GM12891 (cell line): ENCODE measurements at places on chromosomes 4 and X.

DNA sequence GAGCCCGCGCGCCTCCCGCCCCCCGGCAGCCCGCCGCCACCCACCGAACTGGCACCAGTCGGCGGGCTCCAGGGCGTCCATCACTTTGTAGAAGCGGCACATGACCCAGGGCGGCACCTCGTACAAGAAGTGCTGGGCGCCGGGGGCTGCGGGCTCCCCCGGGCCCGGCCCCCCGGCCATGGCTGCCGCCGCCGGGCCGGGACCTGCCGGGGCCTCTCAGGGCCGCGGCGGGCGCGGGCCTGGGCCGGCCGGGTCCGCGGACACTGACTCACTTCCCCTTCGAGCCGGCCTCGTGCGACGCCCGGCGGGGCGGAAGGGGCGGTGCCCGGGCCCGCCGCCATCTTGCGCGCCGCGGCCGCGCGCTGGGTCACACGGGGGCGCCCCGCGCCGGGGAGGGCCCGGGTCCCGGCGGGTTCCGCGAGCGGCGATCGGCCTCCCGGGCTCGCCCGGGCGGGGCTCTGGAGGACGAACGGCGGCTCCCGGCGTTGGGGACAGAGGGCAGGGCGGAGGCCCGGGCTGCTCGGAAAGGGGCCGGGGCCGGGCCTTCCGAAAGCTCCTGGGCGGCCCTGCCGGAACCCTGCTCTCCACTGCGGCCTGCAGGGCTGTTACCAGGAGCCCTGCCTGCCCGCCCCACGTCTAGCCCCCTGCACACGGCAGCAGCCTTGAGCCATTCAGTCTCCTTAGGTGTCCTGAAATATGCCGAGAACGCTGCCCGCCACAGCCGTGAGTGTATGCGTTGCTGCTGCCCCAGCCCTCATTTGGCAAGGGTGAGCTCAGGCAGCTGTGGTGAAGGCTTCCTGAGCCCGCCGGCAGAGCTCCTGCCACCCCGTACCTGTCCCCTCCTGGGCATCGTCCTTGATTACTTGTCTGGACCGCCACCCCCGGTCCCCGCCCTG is at the start of gene IRAK1:
TSS of gene IRAK1 (minus strand) at position 270 of the 896 bp plus-strand sequence. CDS start at position 180, 90 bp downstream.
- peak; percentile 69 for DNase-seq

DNA sequence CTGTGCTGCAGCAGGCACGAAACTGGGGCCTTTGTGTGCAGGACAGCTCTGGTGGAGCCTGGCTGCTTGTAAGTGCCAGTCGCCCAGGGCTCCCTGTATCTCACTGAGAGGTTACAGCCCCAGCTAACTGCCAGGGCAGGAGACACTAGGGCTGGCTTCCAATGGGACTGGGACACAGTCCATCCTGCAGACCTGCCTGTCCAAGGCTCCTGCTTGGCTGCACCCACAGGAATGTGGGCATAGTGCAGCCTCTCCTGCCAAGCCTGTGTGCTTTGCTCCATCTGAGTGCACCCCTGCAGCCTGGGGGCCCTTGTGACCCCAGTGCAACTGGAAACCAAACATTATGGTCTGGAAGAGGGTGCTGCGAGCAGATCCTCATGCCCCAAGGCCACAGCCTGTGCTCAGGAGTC is 144.0 kb downstream of the ADAM29 start:
- no peak for DNase-seq

GRCh38 chr4:42638993-42639392 is 17.9 kb downstream of the ATP8A1 start:
- no peak for DNase-seq

- no peak for DNase-seq
Observed at GRCh38 chr4:162622664-162623063, 458.9 kb upstream of the FSTL5 start.

GRCh38 chrX:104427693-104428092 is 138.3 kb upstream of the IL1RAPL2 start:
- no peak for DNase-seq

DNA sequence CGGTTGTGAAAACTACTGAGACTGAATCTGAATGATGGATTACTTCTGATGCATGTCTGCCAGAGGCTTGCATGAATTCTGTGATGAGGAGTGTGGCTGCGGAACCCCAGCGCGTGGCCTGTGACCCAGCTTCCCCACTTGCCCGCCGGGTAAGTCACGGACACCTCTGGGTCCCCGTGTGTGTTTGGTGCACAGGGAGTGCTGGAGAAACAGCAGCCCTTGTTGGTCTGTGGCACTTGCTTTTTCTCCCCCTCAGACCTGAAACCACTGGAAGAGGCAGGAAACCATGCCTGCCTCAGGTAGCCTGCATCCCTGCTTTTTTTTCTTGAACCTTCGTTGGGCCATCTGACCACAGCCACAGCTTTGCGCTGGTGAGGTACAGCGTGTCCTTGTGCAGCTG is 51.9 kb upstream of the TADA2B start:
- DNase-seq, result no peak

DNA sequence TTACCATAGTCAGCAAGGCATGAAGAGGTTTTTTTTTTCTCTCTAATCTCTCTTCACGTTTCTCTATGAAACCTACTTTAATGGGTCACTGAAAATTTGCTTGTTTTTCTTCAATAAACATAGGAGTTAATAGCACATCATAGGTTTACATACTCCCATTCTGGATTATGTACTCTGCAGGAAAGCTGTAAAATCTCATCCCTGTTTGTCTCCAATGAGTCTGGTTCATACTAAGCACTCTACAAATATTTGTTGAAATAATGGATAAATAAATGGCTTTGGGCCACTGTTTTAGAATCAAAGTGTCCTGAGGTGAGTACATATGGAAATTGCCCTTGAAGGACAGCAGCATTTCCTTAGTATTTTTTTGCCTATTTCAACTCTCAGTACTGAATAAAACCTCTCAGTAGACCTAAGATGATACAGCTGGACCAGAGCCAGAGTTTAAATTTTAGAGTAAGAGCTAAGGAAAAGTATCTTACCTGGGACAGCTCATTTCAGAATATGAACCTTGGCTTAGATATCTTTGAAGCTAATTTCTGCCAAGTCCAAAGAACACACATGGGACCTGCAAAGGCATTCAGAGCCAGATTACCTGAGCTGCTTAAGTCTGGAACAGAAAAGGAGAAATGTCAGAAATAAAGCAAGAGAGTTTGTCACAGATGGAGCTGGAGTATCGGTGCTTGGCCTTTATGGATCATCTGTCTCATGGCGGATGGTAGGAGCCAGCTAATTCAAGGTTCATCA is 34.4 kb downstream of the PF4 start:
- DNase-seq, result no peak

GRCh38 chr4:20684852-20685763 is 15.2 kb upstream of the PACRGL start:
- no peak for DNase-seq

- DNase-seq, result no peak
Observed at GRCh38 chr4:3417448-3417847, 24.3 kb upstream of the HGFAC start.

GRCh38 chr4:16140879-16141249 is 57.0 kb upstream of the PROM1 start:
- DNase-seq, result no peak

DNA sequence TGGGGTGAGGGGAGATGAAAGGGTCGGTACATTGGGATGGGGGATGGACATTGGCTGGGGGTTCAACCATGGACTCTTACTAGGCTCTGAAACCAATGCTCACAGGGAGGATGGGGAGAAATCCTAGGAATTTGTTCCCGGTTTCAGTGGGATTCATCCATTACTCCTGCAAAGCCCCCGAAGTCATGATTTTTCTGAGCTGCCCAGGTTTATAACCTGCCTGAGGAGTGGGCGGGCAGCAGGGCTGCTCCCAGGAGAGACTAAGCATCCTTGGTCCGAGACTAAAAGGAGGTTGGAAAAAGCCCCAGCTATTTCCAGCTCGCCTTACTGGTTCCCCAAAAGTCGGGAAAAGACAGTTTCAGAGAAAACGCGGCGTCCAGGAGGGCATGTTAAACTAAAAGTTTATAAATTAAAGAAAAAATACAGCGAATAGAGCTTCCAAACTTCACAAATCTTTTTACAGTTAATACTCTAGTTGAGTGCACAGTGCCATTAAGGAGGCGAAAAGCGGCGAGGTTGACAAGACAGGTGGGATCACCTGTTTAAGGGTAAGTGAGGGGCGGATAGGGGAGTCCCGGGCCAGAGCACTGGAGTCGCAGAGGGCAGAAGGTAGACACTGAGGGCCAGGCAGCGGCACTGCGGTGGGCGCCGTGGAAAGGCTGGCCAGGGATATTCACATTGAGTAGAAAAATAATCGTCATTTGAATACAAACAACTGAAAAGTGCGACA is 3.7 kb downstream of the NKX3-2 start:
- DNase-seq, result no peak

GRCh38 chr4:155545456-155545855 is 121.2 kb upstream of the GUCY1A1 start:
- no peak for DNase-seq

GRCh38 chr4:85793233-85793585 is 318.3 kb downstream of the ARHGAP24 start:
- DNase-seq, result no peak

DNA sequence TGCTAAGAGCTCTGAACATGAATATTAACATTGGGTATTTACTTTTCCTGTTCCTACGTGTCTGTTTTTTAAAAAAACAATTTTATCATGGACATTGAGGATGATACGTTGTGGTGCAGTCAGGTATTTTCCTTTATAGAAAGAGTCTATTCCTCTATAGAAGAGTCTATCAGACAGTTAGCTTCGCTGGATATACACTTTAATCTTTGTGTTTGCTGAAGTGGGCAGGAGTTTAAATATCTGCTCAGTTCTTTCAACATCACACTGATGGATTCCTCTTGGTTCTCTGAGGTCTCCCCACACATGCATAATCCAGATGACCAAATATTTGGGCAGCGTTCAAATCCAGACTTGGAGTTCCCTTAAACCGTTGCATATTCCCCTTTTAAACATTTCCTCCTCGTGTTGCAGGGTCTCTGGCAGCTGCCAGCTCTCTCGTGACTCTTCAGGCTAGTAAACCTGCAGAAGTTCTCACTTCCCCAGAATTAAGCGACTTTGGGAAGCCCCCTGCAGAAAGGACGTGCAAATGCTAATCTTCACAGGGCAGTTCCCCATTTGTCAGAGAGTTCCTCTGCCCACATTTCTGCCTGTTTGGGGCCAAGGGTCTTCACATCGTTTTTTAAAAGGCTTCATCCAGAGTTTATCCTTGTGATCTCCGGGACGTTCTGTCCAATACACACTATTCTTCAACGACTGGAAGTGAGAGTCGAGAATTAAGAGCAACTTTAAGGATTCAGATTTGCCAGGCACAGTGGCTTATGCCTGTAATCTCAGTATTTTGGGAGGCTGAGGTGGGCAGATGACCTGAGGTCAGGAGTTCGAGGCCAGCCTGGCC is 20.5 kb upstream of the DHRSX start:
- no peak for DNase-seq

DNA sequence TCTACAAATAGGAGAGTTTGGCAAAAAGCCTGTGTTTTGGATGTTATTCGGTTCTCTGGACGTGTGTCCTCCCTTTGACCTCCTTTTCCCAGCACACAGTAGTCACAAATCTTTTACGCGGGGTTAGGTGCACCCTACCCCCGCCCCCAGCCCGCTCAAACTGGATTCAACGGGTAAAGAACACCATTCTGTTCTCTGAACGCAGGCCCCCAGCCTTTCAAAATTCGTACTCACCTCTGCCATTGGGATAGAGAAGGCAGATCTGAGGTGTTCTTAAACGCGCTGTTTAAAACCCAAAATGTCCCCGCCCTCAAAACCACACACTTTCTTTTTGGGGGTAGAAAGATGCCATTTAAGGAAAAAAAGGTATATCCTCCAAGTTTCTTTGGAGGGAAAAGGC is 2.7 kb downstream of the LEF1 start:
- DNase-seq, result no peak

DNA sequence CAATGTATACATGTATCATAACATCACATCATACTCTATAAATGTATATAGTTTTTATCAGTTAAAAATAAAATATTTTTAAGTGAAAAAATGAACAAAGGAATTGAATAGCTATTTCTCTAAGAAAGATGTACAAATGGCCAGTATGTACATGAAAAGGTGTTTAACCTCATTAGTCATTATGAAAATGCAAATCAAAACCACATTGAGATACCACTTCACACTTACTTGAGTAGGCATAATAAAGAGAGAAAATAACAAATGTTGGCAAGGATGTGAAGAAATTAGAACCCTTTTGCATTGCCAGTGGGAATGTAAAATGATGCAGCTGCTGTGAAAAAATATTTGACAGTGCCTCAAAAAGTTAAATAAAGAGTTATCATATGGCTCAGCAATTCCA is 95.5 kb downstream of the IRS4 start:
- DNase-seq, result no peak

DNA sequence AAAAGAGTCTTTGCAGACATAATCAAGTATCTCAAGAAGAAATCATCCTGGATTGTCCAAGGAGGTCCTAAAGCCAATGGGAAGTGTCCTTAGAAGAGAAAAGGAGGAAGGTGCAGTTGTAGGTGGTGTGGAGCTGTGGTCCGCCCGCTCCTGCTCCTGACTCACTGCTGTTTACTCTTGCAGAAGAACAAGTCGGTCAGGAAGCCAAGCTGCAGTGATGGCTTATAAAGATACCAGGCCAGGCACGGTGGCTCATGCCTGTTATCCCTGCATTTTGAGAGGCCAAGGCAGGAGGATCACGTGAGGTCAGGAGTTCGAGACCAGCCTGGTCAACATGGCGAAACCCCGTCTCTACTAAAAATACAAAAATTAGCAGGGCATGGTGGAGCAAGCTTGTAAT is 66.4 kb upstream of the ATP6AP2 start:
- no peak for DNase-seq

DNA sequence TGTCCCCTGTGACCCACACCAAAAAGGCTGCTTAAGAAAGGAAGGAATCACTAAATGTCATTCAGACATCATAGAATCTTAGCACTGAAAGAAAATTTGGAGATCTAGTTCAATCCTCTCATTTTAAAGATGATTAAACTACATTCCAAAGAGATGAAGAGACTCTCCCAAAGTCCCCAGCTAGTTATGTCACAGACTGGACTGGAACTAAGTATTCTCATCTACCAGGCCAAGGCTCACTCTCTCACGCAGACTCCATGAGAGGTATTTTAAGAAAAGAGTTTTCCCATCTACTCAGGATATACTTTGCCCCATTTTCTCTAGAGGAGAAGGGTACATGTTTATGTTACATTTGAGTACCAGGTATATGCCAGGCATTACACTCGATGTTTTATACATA is 6.9 kb downstream of the FABP2 start:
- no peak for DNase-seq

GRCh38 chr4:19924761-19925160 is 326.9 kb upstream of the SLIT2 start:
- DNase-seq, result no peak

DNA sequence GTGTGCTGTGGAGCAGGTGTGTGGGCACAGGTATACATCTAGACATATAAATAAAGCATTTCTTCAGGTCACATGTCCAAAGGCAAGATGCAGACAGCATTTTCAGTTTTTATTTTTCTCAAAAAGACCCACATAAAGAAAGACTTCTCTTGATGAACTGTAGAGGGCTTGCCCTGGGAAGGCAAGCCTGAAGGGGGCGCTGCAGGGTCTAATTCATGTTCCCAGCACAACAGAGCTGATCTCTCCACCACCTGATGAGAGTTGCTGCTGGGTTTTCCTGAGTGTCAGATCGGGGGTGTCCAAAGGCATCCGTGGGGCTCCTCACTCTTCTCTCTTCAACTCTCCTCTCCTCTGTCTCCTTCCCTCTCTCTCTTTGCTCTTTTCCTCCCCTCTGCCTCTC is 26.6 kb downstream of the ADRA2C start:
- no peak for DNase-seq

- no peak for DNase-seq
Observed at GRCh38 chr4:52575406-52575805, 83.7 kb downstream of the USP46 start.

GRCh38 chr4:83582289-83582785 is 46.4 kb downstream of the GPAT3 start:
- DNase-seq, result no peak

GRCh38 chr4:47668810-47669408 is 169.0 kb downstream of the CORIN start:
- DNase-seq, result no peak
